Cerebellar nuclear complex (tissue), 1 donor: ENCODE measurements at places on chromosomes 16 and 17.

DNA sequence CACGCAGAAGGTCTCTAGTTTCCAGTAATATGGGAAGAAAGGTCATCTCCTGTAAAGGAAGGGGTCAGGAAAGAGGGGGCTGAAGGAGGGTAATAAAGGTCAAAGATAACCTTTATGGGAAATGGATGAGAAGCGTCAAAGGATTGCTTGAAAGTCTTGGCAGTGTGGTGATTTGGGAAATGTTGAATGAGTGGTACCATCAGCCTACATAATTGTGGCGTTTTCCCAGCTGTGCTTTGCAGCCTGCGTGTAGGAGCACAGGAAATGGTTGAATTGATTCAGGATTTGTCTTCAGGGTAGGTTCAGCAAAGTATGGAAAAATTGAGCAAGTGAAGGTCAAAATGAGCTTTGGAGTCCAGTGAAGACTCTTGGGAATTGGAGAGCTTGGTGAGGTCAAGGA lies 115.8 kb upstream of the NOL11 start:
- no peak for DNase-seq

DNA sequence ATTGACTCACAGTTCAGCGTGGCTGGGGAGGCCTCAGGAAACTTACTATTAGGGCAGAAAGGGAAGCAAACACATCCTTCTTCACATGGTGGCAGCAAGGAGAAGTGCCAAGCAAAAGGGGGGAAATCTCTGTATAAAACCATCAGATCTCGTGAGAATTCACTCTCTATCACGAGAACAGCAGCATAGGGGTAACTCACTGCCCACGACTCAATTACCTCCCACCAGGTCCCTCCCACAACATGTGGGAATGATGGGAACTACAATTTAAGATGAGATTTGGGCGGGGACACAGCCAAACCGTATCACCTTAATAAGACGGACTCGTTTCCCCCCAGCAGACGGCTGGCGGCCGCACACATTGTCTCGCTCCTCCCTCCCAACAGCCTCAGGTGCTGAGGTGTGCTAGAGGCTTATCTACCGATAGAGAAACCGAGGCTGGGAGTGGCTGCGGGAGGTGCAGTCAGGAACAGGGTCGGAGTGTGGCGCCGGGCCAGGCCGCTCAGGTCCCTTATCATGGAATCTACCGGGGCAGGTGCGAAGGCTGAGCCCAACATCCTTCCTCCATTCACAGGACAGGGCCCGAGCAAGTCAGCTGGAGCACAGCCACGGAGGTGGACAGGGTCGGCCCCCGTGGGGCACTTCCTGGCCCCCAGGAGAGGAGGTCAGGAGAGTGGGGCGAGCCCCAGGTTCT lies 4.9 kb upstream of the ZG16B start:
- no peak for DNase-seq

DNA sequence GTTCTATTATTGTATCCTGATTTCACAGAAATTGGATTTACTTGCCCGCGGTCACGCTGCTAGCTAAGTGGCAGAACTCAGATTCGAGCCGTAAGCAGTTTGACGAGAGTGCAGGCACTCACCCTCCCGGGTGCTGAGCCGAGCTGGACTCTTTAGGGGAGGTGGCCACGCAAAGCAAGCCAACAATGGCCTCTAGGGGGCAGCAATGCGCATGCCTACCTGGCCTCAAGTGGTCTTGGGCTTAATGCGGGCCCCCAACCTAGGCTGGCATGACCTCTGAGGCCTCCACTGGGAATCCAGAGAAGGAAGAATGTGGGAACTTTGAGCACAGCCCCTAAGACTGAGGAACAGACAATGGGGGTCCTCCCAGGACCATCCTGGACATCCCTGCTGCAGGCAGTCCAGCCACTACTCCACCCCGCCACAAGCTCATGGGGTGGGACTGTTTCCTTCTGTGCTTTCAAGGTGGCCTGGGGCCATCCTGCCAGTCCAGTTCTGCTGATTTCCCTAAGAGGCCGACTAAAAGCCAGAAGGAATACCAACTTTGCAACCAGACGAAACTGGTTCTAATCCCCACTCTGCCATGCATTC lies 276.5 kb downstream of the XYLT1 start:
- no peak for DNase-seq

- peak; percentile 68 for DNase-seq
Observed at GRCh38 chr17:79400989-79401703, 209.7 kb downstream of the RBFOX3 start.
